Activated effector memory CD4-positive, alpha-beta T cell treated with Interleukin-2 at 50 U/mL for 16 hours (primary cell): ENCODE measurements at places on chromosomes 2 and 18.

GRCh38 chr18:44855681-44856080, 175.0 kb downstream of the SETBP1 start:
- no peak for DNase-seq

DNA sequence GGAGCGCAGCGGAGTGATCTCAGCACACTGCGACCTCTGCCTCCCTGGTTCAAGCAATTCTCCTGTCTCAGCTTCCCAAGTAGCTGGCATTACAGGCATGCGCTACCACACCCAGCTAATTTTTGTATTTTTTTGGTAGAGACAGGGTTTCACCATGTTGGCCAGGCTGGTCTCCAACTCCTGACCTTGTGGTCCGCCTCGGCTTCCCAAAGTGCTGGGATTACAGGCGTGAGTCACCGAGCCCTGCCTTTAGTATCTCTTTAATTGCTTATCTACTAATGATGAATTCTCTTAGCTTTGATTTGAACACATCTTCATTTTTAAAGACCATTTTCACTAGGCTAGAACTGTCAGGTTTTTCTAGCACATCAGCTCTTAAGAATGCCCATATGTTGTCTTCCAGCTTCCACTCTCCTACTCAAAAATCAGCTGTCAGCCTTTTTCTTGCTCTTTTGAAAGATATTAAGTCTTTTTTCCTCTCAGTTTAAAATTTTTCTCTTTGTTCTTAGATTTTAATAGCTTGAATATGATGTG, 16.1 kb upstream of the MFSD2B start:
- no peak for DNase-seq

- DNase-seq: no peak
These were observed 484.3 kb downstream of the THSD7B start for GRCh38 chr2:137249463-137250130.

DNA sequence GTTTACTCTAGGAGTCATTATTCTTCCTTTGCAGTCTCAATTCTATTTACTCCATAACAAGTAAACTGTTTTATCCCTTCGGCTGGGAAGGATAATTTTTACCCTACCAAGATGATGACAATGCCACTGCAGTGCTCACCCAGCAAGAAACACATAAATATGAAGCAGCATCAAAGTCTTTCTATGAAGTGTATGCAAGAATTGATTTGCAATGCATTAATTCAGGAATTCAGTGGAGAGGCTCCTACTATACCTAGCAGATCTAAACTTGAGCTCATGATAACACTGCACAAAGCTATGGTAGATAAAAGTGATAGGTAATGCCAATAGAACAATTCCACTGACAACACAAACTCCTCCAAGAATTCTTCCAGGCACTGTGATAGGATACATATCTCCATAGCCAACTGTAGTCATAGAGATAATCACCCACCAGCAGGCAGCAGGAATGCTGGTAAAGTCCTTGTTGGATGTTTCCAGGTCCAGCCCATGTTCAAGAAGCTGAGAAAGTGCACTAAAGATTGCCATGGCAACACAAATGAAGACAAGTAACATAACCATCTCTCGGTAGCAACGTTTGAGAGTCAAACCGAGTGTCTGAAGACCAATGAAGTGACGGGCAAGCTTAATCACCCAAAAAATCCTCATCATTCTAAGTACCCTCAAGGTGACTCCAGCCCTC, 49.9 kb downstream of the KCNG3 start:
- no peak for DNase-seq

GRCh38 chr2:229408962-229409361, 137.9 kb upstream of the PID1 start:
- no peak for DNase-seq

DNA sequence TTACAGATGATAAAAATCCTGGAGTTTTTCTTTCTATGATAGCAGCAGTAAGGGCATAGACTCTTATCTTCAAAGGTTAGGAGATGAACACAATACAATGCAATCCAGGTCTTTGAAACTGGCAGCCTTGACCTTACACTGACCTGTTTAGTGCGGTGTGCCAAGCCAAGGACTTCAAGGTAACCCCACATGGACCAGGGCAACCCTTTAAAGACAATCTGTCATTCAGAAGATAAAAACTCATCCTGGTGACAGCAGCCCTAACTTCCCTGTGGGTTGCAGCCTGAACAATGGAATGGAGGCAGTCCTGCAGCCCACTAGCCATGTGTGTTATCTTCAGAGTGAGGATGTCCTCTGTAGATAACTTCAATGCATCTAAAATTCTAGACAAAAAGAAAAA, 78.1 kb downstream of the RTTN start:
- no peak for DNase-seq

- no peak for DNase-seq
These were observed 380.8 kb upstream of the ACVR2A start for GRCh38 chr2:147463881-147464520.

DNA sequence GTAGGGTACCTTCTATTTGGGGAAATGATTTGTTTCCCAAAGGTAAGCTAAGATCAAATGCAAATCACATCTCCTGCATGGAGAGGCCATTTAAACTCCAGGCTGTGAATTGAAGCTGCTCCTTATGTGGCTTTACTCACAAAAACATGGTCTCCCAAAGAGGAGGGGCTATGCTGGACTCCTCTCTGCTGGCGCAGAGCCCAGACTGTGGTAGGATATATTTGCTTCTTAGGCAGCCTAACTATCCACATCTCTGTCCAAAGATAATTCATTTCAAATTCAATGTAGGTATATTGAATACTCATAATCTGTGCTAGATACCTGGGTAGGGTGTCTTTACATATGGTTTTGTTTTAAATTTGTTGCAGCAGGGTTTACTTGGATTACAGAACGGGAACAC, 358.5 kb downstream of the ALK start:
- no peak for DNase-seq

- peak; percentile 61 for DNase-seq
These were observed at the start of gene ZAP70 for GRCh38 chr2:97713296-97714083. TSS of gene ZAP70 (plus strand) at chr2:97713576. CDS start at chr2:97724037, 10,461 bp downstream.

DNA sequence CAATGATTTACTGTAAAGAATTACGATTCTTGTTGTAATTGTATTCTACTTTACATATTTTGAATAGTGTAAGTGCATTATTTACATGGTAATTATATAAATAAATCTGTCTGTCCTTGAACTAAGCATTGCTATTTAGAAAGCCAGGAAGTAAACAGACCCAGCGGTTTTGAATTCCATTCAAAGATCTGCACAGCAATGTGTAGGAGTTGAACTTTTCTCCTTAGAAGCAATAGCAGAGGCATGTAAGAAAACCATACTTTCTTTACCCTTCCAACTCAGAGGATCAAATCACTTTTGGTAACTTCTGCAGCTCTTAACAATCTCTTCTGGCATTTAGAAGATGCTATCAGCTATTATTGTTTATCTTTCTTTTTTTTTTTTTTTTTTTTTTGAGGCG, 109.2 kb upstream of the VRK2 start:
- no peak for DNase-seq

- no peak for DNase-seq
These were observed 34.6 kb downstream of the DIPK1C start for GRCh38 chr18:74422541-74422940.

DNA sequence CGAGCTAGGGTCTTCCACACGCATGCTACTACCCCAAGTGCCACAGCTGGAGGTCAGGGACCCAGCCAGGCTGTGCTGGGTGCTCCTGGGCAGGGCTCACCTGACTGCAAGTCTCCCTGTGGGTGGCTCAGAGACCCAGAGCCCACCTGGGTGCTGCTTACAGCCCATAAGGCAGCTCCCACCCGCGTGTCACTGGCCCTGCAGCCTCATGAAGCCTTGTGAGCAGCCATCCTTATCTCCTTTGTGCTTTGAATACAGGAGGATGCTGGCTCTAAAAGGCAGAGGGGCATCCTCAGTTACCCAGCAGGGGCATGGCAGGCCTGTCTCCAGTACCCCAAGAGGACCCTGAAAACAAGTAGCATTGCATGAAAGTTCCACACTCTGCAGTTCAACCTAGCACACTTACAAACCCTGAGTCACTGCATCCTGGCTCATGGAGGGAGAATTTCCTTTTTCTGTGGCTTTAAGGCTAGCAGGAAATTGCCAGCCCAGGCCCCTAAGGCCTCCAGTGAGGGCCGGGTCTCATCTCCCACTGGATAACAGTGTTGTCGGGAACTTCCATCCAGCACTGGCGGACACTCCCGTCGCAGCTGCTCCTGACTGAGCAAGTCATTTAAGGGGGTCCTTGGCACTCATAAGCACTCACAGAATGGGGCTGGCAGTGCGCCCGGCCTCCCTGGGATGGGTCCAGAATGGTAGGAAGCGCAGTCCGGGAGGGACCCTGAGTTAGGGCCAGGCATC, 137.1 kb downstream of the RPIA start:
- no peak for DNase-seq

DNA sequence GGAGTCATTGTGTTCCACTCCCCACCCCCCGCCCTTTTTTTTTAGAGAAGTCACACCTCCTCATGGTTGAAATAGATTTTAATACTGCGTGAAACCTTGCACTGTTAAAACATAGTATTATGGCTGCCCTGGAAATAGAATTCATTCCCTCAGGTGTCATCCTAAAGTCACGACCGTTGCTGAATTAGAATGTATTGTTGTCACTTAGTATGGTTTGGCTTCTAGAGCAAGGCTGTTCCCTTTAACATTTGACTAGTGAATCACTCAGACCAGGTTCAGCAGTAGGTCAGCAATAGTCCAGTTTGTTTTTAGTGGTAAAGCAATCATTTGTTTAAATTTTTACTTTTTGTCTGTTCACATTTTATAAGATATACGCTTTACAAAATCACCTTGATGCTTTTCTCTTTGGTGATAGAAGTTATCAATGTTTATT, 1.2 kb downstream of the BABAM2 start:
- no peak for DNase-seq

DNA sequence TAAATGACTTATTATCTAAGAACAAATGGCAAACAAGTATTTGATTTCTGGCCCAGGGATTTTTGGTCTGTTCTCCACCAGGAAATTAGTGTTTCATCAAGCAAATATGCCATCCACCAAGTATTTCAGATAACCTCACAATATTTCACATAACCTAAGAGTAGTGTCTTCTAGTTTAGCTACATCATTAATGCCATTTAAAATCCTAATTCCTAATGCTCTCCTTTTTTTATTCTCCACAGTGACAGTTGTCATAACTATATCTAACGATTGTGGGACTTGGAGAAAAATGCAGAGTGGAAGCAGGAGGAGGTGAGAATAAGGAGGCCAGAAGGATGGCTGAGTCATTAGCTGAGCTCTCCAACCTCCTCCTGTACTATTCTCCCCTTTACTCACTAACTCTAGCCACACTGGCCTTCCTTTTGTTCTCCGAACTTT, 58.5 kb upstream of the CTLA4 start:
- DNase-seq: no peak

DNA sequence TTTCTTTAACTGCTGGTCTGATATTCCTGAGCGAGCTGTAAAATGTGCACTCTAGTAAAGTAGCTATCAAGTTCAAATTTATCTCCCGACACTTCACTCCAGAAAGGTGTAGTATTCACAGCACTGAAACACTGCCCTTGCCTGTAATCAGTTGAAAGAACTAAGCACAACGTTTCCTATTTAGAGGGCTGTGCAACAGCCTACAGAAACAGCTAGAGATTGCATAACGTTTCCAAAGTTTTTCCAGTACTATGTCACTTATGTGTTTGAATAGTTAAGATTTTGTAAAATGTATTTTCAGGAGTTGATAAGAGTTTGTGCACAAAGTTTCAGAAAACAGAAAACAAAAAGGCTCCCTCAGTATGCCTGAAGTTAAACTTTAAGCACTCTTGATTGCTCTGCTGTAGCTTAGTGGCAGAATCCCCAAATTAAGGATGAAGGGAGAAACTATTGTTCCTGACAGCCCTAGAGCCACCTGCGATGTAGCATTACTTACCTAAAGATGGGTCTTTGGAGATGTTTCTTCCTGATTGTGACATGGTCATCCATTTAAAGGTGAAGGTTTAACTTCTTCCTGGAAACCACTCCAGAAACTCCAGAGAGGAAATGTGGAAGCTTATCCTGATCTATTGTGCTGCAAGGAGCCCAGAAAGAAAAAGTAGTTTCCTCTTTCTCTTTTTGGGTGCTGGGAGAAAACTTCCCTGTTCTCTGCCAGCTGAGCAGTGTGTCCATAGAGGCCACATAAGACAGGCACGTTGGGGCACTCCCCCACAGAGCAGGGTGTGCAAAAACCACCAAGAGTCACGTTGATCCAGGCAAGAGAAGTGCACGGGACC, 536 bp downstream of the PDE1A start:
- DNase-seq: no peak

GRCh38 chr2:64534363-64534762, 10.2 kb downstream of the AFTPH start:
- DNase-seq: no peak

DNA sequence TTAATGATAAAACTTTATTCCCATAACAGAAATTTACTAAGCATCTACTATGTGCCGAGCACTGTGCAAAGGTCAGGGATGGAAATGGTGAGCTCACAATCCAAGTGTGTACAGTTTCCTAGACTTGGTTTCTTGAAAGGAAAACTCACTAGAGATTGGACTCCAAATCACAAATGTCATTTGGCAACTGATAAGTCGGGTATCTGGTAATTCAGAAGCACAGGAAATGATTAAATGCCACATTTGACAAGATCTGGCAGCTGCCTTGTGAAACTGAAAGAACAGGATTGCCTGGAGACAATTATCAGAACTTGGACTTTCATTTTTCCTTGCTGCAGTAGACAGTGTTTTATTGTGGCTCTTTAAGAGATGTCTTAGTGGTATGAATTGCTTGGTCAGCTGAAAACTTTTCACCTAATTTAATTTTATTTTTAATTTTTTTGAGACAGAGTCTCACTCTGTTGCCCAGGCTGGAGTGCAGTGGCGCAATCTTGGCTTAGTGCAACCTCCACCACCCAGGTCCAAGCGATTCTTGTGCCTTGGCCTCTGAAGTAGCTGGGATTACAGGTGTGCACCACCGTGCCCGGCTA, 19.2 kb downstream of the ITGA6 start:
- DNase-seq: no peak

DNA sequence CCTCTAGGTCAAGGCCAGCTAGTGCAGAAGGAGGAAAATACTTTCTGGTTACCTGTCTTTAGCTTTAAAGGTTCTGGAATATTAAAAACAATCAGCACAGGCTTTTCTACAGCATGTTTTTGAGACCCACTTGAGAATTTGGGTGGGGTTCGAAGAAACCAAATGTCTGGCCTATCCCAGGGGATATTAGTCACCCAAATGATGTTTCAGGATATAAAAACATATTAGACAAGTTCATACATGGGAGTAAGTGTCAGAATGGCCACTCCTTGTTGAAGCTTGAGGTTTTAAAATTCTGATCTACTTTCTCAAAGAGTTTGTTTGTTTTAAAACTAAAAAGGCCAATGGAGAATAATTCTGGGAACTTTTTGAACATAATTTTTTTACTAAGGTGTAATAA, 158.6 kb upstream of the DLX2 start:
- DNase-seq: no peak

DNA sequence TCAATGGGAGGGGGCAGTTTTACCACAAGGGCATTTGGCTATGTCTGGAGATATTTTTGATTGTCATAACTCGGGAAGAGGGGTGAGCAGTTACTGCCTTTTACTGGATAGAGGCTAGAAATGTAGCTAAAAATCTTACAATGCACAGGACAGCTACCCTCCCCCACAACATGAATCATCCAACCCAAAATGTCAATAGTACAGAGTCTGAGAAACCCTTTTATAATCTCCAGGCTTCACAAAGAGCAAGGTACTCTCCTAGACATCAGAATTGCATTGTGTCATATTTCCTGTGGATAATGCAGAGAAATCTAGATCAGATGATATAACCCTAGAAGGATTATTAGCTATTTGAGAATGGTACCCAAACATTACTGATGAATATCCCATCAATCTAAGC, 277.1 kb upstream of the NRP2 start:
- no peak for DNase-seq
